ENCODE measurements at places on chromosomes 2 and 18.

DNA sequence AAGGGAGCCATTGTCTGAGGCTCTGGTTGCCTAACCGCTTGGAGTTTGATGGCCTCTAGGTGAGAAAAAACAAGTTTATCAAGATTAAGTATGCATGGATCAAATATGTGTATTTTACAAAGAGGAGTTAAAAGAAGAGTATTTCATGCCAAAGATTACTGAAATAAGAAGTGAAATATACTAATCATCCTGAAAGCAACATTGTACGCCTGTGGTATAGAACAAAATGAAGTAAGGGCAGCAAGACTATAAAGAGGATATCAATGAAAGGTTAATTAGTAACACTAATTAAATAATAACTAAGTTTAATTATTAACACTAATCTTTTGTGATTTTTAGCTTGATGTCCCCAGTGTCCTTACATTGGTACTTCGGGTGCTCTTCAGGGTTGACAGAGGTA is 276.7 kb downstream of the CALCRL start:
- no peak for DNase-seq

- no peak for DNase-seq
Observed at GRCh38 chr2:223095207-223095606, 43.2 kb downstream of the KCNE4 start.

- no peak for DNase-seq
Observed at GRCh38 chr2:27800856-27801255, 29.3 kb downstream of the MRPL33 start.

DNA sequence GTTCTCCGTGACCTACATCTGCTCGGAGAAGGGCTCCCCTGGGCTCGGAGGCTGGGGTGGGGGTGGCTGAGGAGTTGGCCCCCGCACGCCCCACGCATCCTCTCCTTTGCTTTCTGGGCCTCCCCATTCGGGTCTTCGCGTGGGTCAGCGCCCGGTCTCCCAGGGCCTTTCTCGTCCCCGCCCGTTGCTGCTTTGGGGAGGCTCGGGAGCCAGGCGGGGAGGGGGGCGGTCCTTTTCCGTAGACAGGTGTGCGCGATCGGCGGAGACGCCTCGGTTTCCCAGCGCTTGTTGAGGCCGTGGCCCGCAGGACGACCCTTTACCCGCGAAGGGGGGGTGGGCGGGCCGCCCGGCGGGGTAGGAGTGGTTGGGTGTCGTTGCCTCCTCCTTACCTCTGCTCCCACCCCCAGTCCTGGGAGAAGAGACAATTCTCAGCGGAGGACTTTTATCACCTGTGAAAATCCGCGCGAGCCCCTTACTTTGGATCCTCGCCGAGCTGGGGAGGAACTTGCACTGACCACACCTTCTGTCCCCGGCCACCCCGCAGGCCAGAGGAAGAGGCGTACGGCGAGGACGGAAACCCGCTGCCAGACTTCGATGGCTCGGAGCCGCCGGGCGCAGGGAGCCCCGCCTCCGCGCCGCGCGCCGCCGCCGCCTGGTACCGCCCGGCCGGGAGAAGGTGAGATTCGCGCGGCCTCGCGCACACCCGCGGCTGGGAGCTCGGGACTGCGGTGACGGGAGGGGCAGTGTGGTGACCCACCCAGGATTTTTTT is 2.6 kb downstream of the ADCYAP1 start:
- peak; percentile 52 for DNase-seq

DNA sequence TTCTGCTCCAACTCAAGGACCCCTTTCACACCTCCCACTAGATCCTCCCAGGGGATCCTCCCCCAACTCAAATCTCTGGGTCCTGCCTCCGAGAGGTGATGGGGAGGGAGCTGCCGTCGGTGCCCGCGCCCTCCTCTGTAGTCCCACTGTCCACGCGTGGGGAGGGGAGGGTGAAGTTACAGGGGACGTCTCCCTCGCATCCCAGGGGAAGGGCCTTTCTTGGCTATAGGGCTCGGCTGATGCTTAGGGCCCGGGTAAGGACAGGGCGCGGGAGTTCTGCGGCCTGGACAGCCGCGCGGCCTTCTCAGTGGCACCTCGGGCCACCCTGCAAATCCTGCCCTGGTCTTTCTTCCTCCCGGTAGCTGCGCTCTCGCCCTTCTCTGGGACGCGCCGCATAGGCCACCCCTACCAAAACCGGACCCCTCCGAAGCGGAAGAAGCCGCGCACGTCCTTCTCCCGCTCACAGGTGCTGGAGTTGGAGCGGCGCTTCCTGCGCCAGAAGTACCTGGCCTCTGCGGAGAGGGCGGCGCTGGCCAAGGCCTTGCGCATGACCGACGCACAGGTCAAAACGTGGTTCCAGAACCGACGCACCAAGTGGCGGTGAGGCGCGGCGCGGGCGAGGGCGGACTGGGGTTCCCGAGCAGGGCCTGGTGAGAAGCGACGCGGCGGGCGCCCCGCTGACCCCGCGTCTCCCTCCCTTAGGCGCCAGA is 1.2 kb downstream of the TLX2 start:
- DNase-seq = no peak

- DNase-seq = peak; percentile 43
Observed at GRCh38 chr2:75022516-75022915, 64.1 kb downstream of the POLE4 start.

DNA sequence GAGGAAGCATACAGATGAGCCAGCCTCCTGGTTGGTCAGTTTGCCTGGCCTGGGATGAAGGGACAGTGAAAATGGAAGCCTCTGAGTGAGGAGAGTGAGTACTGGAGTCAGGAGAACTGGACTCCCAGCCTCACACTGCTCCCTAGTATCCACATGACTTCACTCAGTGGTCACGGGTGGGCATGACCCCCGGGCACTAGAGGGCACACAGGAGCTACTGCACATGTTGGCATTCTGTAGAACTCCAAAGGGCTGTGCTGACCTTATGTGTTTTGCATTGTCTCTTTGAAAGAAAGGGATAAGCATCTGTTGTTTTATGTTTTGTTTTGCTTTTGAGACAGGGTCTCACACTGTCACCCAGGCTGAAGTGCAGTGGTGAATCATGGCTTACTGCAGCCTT is 23.7 kb downstream of the NCAPH start:
- DNase-seq = no peak

- no peak for DNase-seq
Observed at GRCh38 chr2:231127936-231128335, 3.1 kb upstream of the HTR2B start.

DNA sequence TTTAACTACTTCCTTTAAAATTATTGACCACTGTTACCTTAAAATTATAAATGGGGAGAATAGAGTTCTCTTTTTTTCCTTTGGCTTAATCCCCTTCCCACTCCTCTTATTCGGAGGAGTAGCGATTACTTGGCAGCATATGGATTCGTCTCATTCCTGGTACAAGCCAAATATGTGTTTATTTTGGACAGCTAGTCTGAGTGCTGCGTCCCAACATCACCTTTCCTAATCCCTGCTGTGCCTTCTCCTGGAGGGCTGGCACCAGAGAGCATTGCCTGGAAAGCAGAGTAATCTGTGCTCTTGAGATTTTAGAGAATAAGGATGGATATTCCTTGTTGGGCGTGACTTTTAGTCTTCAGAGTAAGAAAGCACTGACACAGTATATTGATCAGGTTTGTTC is 185.6 kb downstream of the AGAP1 start:
- no peak for DNase-seq

DNA sequence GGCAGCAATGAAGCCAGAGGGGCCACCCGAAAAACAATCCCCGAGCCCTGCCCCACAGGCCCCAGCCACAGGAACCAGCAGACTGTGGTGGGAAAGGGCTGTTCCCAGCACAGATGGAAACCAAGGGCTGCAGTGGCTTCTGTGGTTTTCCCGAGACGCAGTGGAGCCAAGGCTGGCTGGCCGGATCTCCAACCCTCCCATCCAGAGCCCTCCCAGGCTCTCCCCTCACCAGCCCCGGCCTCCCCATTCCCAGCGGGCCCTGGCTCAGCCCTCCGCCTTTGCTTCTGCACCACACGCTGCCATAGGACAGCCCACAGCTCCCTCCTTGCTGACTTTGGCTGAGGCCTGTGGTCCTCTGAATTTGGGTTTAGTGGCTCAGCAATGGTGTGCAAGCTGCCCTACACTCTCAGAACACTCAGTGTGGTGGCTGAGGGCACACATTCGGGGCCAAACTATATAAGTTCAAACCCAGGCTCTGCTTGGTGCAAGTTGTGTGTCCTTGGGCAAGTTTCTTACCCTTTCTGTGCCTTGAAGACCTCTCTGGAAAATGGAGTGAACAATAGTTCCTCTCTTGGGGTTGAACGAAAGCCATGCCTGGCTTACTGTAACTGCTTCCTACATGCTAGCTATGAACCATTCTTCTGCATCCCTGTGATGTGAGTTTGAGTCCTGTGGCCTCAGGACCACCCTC is 200.1 kb downstream of the SMAD7 start:
- DNase-seq = peak; percentile 82

GRCh38 chr2:135149251-135149650 is 97.2 kb downstream of the RAB3GAP1 start:
- no peak for DNase-seq

GRCh38 chr2:70188460-70188859 is 2.4 kb downstream of the C2orf42 start:
- DNase-seq = no peak

DNA sequence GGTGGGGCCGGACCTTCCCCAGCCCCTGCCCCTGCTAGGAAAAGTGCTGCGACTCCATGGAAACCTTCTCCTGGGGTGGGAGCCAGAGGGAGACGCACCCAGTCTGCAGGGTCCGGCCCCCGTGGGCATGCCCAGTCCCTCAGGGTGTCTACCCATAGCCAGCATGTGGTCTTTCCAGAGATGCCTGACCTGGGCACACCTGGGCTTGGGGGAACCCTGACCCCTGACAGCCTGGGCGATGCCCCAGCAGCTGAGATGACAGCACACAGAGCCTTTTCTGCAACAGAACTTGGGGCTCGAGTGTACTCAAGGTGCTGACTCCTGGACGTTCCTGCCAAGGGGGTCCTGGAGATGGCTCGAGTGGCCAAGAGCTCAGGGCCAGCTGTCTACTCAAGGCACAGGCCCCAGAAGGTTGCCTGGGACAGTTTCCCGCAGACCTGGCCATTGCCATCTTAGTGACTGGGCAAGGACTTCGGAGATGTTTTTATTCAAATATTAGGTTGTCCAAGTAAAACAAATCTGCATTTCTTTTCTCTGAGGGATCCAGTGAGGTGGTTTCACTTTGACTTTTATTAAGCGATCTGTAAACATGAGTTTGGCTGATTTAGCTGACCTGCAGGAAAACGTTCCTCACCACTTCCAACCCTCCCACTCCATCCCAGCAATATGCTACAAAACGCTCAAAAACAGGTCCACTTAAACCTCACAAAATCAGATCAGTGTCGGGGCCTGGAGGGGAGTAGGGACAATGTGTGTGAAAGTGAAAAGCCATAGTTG is 228.0 kb downstream of the EIPR1 start:
- no peak for DNase-seq

- no peak for DNase-seq
Observed at GRCh38 chr2:155115846-155116245, 417.4 kb downstream of the KCNJ3 start.

- no peak for DNase-seq
Observed at GRCh38 chr18:37538526-37539205, 26.9 kb downstream of the CELF4 start.

DNA sequence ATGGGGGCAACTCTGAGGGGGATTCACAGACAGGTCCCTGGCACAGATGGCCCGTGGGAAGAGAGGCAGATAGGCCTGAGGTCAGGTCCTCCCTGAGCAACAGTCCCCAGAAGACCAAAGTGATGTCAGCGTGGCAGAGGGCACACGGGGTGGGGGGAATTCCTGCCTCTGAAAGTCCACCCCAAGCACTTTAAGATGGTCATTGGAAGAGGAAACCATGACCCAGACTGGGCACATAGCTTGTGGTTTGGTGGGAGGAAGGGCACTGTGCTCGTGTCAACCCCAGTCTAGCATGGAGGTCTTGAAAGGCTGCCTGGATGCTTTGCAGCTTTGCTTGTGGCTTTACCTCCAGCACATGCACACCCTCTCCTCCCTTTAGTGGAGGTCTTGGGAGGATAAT is 38.0 kb upstream of the SIX2 start:
- DNase-seq = no peak

DNA sequence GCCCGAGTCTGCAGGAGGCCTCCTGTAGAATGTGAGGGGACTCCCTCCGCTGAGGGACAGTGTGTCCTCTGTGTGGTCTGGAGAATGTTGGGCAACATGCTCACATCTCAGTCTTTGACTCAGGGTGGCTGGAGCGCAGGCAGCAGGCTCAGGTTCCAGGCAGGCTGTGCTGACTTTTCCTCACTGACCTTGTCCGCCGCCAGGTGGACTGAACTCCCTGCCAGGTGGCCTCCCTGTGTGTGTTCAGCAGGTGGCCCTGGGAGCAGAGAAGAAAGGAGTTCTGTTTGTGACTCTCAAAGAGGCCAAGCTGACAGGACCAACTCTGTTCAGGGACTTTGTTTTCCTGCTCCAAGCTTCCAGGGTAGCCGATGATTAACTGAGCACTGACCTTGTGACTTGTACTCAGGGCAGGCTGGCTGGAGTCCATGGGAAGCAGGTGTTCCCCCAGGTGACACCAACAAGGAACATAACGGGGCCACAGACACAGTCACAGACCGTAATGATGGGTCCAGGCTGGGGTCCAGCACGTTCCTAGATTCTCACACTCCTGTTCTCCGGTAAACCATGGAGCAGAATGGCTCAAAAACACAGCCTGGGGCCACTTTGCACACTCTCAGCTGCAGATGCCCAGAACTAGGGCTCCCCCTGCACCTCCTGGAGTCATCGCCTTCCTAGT is 439.8 kb downstream of the RNF144A start:
- DNase-seq = no peak

DNA sequence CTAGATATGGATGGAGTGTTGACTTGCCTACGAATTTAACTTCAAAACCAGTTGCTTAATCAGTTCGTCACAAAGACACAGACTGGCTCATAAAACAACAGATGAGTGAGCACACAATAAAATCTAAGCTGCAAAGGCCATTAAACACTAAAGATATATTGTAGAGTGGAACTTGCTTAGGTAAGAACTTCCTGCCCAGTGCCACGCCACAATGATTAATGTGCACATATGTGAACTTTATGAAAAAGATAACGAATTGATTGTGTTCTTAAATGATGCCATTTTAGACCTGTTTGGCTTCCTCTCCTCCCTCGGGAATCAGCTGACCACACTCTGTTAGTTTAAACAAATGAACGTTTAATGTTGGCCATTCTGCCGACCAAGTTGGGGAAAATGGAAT is 2031.3 kb upstream of the CELF4 start:
- no peak for DNase-seq
